ENCODE measurements at places on chromosomes 6 and 20.

- DNase-seq: no peak
These were observed 1.1 kb upstream of the DACT2 start for GRCh38 chr6:168320634-168321033.

DNA sequence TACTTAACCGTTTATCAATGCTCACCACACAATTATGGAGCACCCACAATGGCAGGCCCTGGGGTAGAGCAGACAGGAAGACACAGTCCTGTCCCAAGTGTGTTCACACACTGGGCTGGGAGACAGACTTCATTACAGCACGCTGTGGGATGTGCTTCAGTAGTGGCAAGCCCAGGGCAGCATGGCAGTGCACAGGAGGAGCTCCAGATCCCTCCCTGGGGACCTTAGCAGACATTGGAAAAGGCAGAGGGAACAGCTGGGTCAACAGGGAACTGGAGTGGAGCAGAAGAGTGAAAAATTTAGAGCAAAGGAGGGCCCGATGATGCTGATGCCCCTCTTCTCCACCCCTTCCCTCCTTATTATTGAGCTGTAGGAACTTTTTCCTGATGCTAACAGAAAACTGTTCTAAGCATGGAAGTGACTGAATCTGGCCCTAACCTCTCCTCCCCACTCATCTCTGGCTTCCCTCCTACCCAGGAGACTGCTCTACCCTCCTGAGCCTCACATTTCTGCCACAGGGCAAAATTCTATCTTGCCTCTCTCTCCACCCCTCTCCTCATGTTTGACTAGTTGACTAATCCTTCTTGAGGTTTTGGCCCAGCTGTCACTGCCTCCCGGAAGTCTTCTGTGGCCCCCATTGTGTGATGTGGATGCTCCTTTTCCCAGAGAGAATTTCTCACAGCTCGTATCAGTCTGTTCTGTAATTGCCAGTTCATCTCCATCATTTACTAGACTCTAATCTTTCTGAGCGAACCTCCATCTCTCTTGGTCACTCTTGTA is 41.3 kb upstream of the NOP56 start:
- DNase-seq: peak; percentile 83

GRCh38 chr6:132190097-132190814 is 211.0 kb downstream of the MOXD1 start:
- no peak for DNase-seq

GRCh38 chr6:75512591-75512990 is 19.0 kb upstream of the FILIP1 start:
- no peak for DNase-seq

DNA sequence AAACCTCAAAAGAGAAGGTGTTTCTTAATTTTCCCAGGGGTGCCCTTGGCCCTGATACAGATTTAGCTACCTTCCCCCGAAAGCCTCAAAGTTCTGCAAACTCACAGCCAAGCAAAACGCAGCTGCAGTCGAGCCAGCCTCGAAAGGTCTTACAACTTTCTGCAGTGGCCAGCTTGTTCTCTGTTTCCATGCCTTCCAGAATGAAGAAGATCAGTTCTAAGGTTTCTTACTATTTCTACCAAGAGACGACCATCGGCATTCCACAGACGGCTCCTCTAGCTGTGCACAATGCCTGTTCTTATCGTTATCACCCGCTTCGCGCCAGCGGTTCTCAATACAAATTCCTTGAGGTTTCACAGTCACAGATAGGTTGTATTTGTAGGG is 28.5 kb upstream of the CCR6 start:
- no peak for DNase-seq

GRCh38 chr20:555976-556385 is 12.4 kb upstream of the CSNK2A1 start:
- no peak for DNase-seq

DNA sequence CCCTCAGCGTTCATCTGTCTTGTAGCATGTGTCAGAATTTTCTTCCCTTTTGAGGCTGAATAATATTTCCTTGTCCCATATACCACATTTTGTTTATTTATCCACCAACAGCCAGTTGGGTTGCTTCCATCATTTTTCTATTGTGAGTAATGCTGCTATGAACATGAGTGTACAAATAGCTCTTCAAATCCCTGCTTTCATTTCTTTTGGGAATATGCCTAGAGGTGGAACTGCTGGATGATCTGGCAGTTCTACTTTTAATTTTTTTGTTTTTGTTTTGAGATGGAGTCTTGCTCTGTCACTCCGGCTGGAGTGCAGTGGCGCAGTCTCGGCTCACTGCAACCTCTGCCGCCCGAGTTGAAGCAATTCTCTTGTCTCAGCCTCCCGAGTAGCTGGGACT is 64.7 kb downstream of the SASH1 start:
- no peak for DNase-seq

GRCh38 chr6:124719913-124720312 is 242.3 kb upstream of the RNF217 start:
- no peak for DNase-seq

DNA sequence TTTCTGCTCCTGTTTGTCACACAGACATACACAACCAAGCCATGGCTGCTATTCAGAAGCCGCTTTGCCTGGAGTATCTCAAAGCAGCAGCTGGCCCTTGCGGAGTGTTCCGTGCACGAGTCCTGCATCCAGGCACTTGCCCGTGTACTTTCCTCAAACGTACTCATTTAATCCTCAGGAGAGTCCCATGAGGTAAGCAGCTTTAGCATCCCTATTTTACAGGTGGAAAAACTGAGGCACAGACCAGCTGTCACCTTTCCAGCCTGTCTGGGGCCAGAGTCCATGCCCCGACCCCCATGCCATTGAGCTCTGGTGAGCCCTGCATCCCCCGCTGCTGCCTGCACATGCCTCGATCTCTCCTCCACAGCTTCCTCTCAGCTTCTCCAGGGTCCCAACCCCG is 130.0 kb downstream of the ERMARD start:
- DNase-seq: no peak

- no peak for DNase-seq
These were observed 150.2 kb downstream of the FOXC1 start for GRCh38 chr6:1759870-1760269.

- DNase-seq: no peak
These were observed 74.6 kb upstream of the NAA20 start for GRCh38 chr20:19942611-19943010.

DNA sequence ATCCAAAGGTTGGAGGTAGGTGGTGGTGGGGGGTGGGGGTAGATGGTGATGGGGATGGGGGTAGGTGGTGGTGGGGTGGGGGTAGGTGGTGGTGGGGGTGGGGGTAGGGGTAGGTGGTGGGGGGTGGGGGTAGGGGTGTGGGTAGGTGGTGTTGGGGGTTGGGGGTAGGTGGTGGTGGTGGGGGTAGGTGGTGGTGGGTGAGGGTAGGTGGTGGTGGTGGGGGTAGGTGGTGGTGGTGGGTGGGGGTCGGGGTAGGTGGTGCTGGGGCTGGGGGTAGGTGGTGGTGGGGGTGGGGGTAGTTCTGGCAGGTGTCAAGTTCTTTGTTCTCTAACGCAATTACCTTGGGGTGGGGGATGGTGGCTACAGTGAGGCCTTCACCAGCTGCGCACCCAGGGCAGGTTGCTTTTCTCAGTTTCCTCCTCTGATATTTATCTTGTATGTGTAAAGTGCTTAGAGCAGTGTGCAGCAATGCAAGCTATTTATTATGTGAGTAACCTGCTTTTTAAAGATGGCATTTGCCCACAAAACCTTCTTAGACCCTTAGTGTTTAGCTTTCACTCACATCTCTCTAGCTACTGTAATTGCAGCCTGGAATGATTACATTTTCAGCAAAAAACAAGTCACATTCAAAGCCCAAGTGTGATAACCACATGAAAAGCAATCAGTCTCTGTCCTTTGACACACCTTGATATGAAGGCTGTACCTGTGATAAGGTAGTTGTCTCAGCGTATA is 8.2 kb upstream of the CCDC167 start:
- DNase-seq: no peak

- DNase-seq: no peak
These were observed 1117.7 kb upstream of the MAP3K7 start for GRCh38 chr6:91704531-91704930.

GRCh38 chr6:159008656-159009288 is 8.8 kb upstream of the RSPH3 start:
- DNase-seq: no peak

DNA sequence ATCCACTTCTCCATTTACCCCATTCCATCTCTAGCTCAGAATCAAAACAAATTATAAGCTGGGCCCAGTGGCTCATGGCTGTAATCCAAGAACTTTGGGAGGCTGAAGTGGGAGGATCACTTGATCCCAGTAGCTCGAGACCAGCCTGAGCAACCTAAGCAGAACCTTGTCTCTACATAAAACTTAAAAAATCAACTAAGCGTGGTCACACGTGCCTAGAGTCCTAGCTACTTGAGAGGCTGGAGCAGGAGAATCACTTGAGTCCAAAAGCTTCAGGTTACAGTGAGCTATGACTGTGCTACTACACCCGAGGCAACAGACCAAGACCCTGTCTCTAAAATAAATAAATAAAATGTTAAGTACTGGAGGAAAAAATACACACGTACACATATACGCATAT is 74.7 kb upstream of the RUNX2 start:
- no peak for DNase-seq

GRCh38 chr6:11258260-11259237 is 26.1 kb upstream of the NEDD9 start:
- DNase-seq: no peak

GRCh38 chr6:126182650-126183311 is 157.1 kb upstream of the CENPW start:
- no peak for DNase-seq

DNA sequence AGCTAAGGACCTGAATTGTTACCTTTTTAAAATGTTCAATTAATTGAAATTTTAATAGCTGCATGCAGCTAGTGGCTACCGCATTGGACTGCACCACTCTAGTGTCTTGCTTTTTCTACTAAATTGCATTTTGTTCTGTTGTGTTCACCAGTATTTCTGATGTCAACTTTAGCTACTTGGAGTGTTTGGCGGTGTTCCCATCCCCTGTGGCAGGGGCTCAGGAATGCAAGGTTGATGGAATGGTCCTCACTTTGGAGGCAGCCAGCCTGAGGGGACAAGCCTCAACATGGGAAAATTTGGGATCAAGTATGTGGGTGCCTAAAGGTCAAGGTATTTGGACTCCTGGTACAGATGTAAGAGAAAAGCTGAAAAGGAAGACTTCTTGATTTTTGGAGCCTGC is 230.1 kb upstream of the PRND start:
- no peak for DNase-seq

GRCh38 chr6:558089-558488 is 98.8 kb downstream of the HUS1B start:
- no peak for DNase-seq

DNA sequence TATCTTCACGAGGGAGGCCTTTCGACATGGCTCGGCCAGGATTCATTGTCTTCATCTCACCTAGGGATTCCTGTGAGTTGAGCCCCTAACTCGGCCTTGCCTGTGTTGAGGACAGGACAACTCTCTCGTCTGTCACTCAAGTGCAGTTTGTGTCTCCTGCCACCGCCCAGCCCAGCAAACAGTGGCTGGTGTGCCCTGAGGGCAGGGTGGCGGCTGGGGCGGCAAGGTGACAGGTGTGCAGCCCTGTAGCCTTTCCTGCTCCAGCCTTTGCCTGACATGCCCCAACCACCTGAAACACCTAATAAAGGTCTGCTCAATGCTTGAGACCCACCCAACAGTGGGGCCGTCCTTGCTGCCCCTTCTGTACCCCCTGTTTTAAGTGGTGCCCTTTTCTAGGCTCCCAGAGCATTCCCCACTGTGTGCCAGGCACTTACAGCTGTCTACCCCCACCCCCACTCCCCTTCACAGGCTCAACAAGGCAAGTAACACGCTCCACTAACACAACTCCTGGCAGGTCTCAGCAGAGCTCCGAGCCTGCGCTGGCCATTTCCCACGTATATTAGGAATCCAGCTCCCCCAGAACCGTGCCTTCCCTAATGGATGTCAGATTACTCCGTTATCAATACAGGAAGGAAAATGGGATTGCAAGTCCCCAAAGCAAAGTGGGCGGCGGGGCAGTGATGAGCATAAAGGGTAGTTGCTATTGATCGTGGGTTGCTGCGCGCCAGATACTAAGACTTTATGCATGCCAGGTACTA is 17.7 kb downstream of the GFRA4 start:
- no peak for DNase-seq

DNA sequence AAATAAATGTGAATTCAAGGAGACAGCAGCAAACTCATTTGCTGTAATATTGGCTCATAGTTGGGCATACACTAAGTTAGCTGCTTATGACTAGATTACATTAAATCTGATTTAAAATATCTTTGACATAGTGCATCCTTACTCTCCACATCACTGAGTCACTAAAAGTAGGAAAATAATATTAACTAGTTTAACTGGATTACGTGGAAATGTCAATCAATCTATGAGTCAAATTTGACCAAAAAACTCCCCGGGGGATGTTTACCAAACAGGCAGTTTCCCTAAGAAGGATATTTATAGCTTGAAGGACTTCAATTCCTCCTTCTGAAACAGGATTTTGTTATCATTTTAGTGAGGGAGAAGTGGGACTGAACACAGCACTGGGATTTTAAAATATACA is 366.5 kb downstream of the ESR1 start:
- DNase-seq: no peak

DNA sequence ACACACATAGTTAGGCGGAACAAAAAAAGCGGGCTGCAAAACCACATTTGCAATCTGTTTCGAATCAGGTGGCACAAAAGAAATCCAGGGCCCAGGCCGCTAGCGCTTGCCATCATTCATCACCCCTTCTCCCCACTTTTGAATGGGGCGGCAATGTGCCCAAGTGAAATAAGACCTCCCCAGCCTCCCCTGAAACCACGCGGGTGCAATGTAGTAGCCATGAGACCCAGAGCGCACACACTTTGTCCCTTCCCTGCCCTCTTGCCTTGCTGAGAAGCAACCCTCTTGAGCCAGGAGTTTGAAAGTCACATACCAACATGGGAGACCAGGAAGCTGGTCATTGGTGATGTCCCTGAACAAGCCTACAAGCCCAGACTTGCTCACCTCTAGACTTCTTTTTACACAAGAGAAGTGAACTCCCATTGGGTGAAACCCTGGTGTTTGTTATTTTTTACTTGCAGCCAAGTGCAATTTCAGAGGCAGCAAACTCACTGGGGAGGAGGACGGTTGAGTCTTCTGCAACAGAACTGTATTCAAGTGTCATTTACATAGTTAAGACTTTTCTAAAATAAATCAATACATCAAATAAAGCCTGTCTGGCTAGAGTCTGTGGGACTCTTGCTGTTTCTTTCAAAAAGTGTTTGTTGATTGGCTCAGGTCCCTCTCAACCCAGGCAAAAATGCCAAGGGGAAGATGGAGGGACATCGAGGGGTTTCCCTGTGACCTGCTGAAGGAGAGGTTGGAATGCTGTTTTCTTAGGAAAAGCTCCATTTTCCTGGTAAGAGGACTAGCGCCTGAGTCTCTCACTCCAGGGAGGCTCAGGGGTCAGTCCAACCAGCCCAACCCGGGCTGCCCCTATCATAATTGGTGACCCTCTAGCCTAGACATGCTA is 138.1 kb upstream of the PTPN1 start:
- no peak for DNase-seq

DNA sequence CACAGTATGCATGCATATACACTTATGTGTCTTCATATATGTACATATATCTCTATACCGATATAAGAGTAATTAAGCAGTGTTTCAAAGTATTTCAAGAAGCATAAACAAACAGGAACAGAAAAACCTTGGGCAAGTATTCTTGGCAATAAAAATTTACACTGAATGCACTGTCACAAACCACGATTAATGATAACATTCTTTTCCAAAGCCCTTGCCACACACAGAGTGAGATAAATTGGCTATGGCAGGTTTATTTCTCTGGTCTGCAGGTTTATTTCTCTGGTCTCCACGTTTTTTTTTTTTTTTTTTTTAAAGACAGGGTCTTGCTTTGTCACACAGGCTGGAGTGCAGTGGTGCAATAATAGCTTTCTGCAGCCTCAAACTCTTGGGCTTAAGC is 73.0 kb downstream of the PPP1R3G start:
- no peak for DNase-seq

Measured in SK-N-DZ (cell line).